ENCODE measurements at places on chromosomes 12 and 14.

DNA sequence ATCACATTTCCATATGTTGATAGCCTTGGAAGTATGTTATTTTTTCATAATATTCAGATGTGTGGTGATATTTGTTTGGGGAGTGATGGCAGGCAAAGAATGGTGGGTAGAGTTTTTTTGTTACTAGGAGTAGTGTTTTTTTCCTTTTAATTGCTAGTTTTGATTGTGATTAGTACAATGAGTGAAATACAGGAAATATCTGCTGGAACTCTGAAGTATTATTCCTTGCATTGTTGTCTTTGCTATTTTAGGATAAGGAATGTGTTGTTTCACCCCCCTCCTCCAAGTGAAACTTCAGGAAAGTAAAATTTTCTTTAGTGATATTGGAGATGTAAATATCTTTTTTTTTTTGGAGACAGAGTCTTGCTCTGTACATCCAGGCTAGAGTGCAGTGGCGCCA lies 105.4 kb downstream of the DIP2B start:
- DNase-seq: no peak

DNA sequence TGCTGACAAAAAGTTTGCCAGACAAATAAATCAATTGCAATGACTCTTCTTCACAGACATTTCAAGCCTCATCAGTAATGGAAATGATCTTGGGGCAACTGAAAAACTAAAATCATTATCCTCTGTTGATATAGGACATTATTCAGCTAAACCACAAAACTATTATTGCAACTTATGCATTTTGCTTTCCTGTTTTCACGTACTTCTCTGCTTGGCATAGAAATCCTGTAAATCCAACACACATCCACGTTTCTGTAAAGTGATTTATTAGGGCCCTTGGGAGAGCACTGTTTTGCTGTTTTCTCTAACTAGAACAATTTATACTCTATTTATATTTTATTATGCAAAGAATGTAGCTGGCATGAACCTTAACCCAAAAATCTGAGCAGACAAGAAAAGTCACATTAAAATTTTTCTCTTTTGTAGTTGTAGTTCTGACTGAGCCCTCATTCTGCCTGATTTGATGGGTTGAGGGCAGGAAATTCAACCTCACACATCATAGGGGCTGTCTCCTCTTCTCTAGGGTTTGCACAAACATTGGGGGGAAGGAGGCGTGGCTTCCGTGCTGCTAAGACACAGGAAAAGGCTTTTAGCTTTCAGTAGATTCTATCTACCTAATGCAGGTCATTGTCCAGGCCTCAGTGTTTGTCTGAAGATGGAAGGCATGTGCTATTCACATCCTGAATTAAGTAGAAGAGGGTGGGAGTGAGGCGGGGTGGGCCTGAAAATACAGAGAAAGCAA lies 11.5 kb upstream of the NUP107 start:
- peak; percentile 76 for DNase-seq

DNA sequence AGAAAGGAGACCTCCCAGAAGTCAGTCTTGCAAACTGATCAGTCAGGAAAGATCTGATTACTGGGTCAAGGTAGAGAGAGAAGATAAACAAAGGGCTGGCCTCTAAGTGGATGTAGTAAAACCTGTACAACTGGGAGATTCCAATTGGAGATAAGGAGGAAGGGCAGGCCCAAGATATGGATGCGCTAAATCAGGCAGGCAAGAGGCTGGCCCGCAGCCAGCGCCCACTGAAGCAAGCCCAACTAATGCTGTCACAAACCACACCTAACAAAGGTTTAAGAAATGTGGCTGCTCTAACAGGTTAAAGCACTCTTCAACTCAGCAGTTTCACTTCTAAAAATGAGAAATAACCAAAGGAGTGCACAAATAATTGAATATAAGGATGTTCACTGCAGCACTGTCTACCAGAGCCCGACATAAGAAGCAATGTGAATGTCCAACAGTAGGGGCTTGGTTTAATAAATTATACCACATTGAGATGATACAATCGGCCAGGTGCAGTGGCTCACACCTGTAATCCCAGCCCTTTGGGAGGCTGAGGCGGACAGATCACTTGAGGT lies 4.7 kb downstream of the GLTP start:
- no peak for DNase-seq

GRCh38 chr14:100832311-100832960 lies 6.5 kb downstream of the MEG3 start:
- no peak for DNase-seq

GRCh38 chr12:90858252-90858651 lies 96.7 kb downstream of the CCER1 start:
- DNase-seq: no peak

DNA sequence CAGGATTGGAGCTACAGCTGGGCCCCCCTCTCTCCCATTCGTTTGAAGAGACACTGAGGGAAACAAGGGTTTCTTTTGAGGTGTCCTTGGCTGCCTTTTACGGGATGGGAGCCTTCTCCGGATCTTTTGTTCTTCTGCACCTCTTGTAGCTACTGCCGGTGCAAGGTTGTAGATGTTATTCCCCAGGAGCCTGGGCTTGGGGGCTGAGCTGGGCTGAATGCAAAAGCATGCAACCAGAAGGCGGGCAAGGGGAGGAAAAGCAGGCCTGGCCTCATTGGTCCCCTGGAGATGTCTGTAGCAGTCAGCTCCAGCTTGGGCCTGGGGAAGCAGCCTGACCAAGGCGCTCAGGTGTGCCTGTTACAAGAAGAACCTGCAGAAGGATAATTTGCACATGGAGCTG lies 110.3 kb downstream of the GCH1 start:
- DNase-seq: no peak

- DNase-seq: no peak
These were observed 44.9 kb upstream of the AEBP2 start for GRCh38 chr12:19394385-19394784.

DNA sequence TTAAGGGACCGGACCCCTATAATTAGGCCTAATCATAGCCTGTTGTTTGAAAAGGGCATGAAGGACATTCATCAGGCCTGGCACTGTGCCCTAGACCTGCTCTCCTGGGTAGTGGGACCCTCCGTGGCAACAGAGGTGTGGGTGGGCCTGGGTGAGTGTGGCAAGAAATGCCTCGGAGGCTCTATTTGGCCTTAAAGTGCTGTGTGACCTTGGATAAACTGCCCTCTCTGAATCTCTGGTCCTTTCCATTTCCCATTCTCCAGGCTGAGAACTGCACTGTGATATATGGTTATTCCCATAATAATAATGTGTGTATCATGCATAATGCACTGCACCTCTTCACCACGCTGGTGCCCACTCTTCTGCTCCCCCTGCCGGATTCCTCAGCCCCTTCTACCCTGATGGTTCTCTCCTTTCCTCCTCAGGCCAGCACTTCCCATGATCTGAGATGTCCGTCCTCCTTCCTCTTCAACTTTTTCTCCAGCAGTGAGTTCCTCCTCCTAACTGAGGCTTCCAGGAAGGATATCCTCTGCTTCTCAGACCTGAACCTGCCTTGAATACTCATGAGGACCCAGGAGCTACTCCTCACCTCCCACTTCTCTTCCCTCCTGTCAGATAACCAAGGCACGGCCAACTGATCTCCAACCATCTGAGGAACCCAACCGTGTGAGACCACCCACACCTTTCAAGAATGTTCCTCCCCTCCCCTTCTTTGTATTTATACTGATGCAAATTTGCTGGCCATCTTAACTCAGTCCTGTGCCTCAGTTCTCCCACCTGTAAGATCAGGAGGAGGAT lies 111.0 kb upstream of the PZP start:
- DNase-seq: no peak

DNA sequence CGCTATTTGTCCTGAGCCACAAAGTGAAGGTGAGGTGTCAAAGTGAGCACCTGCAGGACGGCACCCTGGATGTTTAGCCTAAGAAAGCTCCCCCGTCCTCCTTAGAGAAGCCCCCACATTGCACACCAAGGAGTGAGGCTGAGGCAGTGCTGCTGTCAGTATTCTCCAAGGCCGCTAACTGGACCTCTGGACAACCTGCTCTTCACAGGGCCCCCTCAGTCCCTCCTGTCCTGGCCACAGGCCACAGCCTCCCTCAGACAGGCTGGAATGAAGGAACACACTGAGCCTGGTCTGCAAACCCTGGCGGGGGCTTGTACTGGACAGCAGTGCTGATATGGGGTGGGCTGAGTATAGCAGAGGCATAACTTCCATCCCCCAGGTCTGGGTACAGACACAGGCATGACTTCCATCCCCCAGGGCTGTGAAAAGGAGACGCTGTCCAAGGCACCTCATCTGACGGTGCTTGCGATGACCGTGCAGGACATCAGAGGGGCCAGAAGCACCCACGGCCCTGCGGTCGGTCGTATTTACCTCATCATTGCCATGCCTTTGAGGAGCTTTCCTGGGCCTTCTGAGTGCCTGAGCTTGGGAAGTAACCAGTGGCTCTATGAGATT lies 82.4 kb upstream of the DIO3 start:
- no peak for DNase-seq

DNA sequence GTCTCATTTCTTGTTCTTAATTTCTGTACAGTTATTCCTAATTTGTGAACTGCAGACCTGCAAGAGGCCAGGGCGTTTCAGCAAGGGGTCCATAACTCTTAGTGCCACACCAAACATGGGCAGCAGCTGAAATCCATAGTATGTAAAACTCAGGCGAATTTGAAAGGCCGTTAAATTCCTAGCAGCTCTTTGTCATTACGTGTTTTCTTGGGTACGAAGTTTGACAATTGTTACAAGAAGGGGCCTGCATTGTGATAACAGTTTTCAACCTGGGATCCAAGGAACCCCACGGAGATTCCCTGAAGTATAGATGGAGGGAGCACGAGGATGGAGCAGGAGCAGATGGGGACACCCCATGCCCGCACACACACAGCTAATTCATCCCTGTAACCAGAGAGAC lies 288.0 kb downstream of the ZFP36L1 start:
- no peak for DNase-seq

DNA sequence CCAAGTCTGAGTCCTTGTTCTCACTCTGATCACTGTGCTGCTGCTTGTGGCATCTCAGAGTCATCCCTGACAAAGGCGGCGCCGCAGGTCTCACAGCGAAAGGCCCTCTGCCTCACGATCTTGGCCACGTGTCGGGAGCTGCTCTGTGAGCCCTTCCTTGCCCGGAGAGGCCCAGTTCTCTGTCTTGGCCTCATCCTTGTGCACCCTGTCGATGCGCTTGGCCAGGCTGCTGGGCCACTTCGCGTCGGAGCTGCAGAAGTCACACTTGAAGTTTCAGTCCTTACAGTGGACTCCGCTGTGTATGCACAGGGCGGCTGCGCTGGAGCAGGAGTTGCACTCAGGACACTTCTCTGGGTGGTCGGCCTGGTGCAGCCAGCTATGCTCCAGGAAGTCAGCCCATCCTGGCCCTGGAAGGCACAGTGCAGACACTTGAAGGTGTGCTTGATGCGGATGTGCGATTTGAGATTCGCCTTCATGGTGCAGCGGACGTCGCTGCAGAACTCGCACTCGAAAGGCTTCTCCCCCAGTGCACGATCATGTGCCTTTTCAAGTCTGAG lies 36.4 kb upstream of the SAV1 start:
- no peak for DNase-seq

- no peak for DNase-seq
These were observed 1.6 kb upstream of the CD9 start for GRCh38 chr12:6198556-6198955.

DNA sequence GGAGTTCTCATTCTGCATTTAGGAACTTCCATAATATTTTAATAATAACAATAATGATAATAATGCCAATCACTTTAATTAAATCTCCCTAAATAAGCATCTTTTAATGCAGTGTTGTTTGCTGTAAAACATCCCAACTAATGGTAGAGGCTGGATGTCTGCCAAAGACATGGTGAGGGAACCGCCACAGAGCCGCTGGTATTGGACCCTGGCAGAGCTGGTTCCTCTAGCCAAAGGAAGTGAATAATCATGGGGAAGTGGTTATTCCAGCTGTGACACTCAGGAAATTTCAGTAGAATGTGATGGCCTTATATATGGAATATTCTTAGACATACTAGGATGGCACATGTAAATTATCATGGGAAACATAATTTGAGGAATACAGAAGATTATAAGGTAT lies 483.3 kb downstream of the ZFP36L1 start:
- no peak for DNase-seq

DNA sequence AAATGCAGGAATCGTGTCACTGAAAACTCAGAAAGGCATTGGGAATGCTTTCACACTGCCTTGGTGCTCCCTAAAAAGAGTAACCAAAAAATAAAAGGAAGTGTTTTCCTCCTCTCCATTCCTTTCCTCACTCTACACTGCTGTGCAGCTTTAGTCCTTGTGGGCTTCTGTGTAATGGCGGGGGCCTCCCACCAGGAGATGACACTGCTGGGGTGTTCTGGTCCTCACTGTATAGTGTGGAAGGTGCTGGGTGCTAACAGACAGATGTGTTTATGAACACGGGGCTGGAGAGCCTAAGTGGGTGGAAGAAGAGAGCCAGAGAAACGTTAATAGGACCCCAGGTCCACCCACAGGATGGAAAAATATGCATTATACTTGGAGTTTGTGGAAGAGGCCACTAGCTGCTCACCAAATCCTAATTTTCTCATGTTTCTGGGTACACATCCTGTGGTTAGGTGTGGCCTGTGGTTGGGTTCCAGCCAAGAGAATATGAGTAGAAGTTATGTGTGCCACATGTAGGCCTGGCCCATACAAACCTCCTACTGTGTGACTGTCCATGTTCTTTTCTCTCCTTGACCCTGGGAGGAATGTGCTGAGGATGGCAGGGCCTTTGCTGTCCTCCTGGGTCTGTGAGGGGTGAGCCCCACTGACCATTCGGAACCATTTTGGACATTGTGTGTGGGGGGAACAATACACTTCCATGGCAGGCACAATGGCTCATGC lies 14.0 kb upstream of the C1S start:
- no peak for DNase-seq
